HepG2 (cell line): ENCODE measurements at places on chromosomes 4 and X.

DNA sequence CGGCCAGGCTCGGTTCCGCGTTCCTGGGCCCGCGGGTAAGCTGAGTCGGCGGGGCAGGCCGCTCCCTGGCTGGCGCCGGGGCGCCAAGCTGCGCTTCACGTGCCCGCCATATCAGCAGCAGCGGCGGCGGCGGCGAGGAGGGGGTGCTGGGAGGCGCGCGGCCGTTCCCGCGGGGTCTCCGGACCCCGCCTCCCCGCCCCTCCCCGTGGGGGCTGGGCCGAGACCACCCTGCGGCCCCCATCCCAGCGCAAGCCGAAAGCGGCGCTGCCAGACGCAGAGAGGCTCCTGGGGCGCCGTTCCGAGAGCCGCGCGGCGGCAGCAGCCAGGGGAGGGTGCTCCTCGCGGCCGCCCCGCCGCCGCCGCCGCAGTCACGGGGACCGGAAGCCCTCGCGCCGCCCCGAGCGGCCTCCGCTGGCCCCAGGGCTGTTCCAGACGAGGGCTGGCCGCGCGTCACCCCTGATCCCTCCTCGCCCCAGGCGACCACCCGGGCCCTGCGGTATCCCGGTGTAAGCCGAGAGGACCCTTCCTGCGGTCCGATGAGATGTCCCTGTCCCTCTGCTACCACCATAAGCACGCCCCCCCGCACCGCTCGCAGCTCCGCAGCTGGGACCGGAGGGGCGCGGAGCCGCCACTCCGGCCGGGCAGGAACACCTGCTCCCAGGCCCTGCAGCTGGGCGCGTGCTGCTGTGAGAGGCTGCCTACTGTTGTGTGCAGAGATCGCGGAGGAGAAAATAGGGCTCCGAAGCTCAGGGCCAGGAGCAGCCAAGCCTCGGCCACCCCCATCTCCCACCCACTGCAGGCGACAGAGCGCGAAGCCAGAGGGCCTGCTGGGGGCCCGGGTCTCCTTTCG lies 7.5 kb upstream of the BCOR start:
- DNase-seq = no peak

GRCh38 chr4:29151584-29151983 lies 1568.6 kb upstream of the PCDH7 start:
- no peak for DNase-seq

DNA sequence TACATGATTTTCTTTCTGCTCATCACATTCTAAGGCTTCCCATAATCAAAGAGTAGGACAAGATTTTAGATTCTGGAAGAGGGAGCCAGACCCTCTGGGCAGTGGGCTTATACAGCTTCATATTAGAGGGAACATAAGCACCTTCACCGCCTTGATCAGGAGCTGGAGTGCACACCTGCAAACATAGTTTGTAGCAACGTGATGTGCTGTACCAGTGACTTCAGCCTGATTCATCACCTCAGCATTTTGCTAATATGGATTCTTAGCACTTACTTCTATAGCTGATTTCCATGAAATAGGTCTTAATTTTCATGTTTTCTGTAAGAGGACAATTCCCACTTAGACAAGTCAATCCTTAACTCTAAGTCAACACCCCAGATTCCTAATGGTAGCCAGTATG lies 36.7 kb downstream of the PCDH18 start:
- DNase-seq = no peak

DNA sequence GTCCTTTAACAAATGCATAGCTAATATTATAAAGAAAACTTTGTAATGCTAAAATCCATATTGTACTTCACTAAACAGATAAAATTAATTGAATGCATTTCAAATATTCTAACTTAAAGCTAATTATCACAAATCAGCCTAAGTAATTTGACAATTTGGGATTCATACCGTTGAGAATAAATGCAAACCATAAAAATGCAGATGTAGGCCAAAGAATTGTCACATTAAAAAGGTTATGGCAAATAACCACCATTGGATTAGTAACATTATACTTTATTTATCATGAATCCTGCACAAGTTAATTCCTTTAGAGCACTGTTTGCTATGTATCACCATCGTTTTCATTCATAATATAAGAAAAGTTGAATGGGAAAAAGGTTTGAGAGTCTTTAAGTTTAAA lies 301.0 kb downstream of the LDB2 start:
- no peak for DNase-seq

GRCh38 chr4:41538887-41539498 lies 1.0 kb downstream of the LIMCH1 start:
- DNase-seq = no peak

- no peak for DNase-seq
These were observed 628 bp downstream of the MXD4 start for GRCh38 chr4:2261110-2261852.

GRCh38 chr4:184860018-184860779 lies 34.4 kb upstream of the ACSL1 start:
- no peak for DNase-seq

- DNase-seq = no peak
These were observed 96.0 kb downstream of the SMARCA1 start for GRCh38 chrX:129427267-129427666.

DNA sequence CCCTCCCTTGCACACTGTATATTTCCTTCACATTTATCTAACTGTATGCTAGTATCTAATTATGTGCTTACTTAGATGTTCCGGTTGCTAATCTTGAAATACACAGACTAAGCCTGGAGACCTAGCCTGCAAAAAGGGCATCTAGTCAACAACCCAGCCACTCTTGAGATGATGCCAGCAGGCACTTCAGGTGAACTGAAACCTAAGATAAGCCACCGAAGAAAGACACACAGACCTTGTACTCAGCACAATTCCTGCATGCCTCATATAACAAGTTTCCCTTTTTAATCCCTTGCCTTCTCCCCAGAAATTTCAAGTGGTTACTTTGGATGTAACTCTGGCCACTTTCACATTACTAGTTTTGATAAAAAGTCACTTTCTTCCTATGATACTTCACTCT lies 2506.6 kb downstream of the ARAP2 start:
- no peak for DNase-seq

- no peak for DNase-seq
These were observed 69.9 kb downstream of the LARP7 start for GRCh38 chr4:112706840-112707207.

DNA sequence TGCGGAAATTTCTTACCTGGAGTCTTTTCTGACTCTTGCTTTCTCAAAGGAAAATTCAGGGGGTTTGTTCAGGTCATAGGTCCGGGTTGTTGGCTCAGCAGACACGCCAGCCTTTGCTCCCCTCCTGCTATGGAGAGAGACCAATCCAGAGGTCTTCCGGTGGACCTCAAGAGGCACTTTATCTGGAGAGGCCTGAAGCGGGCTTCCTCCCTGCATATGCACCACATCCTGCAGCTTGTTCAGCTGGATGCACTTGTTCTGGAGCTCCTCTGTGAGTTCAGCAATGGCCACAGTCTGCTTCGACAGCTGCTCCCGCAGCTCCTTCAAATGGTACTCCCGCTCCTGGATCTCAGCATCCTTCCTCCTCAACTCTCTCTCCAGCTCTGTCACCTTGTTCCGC lies 10.5 kb downstream of the PRKG2 start:
- DNase-seq = no peak

- no peak for DNase-seq
These were observed 98.5 kb downstream of the NSUN7 start for GRCh38 chr4:40848251-40848650.

DNA sequence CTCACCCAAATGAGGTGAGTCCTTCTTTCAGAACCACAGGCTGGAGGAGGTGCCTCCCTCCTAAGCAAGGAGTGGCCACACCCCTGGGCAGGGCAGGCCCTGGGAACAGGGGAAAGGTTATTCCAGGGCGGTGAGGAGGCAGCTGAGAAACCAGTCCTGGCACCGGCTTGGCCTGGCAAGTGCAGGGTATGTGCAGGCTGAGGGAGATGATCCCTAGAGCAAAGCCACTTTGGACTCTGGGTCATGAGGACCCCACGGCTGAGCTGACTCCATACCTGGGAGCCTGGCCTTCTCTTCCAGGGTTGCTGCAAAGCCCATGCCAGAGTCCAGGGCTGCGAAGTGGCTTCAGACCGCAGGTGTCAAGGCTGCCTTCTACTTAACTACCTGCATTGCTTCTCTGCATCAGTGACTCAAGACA lies 49.5 kb upstream of the HELT start:
- DNase-seq = no peak

GRCh38 chr4:182062936-182063335 lies 180.3 kb upstream of the TENM3 start:
- DNase-seq = no peak

DNA sequence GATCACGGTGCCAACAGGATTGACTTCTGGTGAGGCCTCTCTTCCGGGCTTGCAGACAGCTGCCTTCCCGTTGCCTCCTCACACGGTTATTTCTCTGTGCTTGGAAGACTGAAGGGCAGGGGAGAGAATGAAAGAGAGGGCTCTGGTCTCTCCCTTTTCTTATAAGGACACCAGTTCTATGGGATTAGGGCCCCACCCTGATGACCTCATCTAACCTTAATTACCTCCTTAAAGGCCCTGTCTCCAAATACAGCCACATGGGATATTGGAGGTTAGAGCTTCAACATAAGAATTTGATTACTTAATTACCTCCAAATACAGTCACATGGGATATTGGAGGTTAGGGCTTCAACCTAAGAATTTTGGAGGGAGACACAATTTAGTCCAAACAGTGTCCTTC lies 46.5 kb downstream of the EVC start:
- no peak for DNase-seq

DNA sequence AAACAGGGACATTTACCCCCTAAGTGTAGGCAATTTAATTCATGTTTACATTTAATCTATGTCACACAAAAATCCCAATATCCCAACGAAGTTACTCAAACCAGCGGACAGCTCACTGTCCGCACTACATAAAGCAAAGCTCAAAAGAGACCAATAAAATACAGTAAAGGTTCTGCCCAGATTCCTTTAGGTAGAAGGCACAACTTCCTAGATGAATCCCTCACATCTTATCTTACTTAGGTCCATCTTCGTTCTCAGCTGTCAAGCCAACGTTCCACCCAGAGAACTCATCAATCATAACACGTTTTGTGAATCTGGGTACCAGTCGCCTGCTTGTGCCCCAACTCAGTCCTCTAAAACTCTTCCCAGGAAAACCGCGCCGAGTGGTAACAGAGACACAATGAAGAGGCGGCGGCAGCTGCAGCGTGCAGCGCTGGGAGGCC lies 1.7 kb downstream of the HNRNPDL start:
- no peak for DNase-seq

GRCh38 chrX:78383594-78383993 lies 56.2 kb upstream of the CYSLTR1 start:
- no peak for DNase-seq

- no peak for DNase-seq
These were observed 586 bp upstream of the NSG1 start for GRCh38 chr4:4386296-4386735.

DNA sequence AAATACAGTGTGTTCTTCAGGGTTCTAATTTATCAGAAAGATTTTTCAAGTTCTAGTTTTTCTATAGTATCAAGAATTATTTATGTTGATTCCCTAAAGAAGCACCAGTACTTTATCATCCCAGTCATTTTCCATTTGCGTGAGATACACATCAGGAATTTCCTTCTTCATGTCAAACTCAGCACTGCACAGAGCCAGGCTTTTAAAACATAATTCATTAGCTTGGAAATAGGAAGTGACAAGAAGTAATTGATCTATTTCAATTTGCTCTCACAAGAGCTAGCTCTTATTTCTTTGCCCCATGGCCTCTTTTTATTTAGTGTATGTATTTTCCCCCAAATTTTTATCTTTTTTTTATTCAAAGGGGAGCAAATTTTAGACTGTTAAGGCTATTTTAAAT lies 13.0 kb upstream of the SLC10A4 start:
- DNase-seq = no peak

- no peak for DNase-seq
These were observed 2.9 kb upstream of the GUF1 start for GRCh38 chr4:44675366-44675765.

DNA sequence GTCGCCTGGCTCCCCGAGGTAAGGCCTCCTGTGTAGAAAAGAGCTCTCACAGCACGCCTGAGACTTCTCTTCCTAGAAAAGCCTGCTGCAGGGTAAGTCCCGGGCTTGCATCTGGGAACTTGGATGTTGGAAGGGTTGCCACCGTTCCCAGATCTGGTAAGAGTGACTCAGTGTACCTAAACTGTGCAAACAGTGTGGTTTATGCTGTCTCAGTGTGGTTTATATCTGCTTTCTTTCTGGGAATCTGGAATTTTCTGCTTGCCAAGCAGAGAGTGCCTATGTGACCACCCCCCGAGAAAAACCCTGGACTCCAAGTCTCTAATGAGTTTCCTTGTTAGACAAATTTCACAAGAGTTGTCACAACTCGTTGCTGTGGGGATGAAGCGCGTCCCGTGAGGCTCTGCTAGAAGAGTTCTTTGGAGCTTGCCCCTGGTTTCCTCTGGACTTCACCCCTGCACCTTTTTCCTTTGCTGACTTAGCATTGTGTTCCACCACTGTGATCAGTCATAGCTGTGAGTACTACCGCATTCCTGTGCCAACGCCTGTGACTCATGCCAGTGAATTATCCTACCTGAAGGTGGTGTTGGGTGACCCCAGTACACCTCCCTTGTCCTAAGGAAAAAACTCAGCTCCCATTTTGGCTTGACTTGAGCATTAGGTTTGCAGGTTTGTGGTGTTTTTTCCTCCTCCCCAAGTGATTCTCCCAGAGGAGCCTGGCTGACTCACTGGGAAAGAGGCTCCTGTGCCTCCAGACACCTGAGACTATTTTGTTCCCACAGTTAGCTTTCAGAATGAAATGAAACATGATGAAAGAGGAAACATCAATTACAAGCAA lies 14.5 kb downstream of the SLC2A9 start:
- peak; percentile 83 for DNase-seq

- no peak for DNase-seq
These were observed 461.8 kb upstream of the PRKX start for GRCh38 chrX:4175221-4175620.

DNA sequence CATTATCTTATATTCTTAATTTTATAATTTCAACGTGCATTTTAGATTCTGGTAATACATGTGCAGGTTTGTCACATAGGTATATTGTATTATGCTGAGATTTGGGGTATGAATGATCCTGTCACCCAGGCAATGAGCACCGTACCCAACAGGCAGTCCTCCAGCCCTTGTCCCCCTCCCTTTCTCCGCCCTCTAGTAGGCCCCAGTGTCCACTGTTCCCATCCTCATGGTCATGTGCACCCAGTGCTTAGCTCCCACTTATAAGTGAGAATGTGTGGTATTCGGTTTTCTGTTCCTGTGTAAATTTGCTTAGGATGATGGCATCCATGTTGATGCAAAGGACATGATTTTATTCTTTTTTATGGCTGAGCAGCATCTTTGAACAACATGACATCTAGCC lies 70.6 kb downstream of the RNF150 start:
- no peak for DNase-seq

DNA sequence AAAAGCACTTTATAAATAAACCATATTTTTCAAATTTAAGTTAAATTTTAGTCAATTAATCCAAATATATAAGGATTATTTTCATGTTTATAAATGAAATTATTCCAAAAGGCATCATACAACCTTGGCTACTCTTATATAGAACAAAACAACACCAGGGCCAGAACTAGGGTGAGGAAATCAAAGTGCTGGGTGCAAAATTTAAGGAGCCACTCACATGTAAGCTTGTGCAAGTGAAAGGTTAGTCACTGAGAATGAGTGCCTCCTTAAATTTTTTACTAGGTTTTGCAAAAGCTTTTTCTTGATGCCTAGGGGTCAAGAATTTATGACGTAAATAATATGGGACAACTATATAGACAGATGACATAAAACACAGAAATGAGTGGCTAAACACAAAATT lies 83.4 kb upstream of the COX18 start:
- DNase-seq = no peak
